ENCODE measurements at places on chromosomes 4 and X.

DNA sequence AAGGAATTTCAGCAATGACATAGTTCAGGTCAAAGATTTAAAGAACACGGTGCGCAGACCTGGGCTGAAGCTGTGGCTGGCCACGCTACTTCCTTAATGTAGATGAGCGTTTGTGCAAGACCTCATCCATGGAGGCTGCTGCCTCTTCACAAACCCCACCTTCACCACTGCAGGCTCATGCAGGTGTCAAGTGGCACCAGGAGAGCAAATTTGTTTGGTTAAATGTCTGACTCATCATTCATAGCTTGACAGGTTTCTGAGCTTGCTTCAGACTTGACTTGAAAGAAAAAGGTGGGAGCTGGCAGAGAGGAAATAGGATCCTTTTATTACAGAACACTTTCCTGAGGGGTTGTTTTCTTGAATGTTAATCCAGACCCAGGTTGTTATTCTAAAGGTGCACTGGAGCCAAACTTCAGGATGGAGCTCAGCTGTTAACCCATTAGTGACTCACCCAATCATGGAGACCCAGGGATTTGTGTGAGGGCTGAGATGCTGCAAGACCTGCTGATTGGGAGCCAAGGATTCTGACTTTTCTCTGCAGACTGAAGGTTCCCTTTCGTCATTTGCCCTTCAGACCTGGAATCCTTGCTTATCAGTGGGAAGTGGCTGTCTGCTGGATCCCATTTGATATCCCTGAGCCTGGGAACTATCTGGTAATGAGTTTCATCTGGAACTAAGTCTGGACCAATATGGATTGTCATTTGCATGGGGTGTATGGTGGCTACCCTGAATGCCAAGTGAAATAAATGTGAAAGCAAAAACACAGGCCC, 315.3 kb downstream of the PTTG2 start:
- DNase-seq, result no peak

DNA sequence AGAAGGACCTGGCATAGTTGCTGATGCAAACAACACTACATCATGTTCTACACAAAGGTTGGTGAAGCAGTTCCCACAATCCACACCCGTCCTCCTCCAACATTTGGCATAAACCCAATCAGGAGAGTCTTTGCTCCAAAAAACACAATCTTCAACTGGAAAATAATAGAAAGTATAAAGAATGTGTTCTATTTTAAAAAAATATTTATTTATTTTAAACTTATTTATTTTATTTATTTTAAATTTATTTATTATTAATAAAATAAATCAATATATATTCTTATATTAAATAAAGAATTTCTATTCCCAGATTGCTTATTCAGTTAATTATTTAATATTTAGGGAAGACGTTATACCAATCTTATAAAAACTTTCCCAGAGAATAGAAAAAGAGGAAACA, 1753.7 kb upstream of the AGA start:
- DNase-seq, result no peak

- no peak for DNase-seq
Observed at GRCh38 chr4:127414951-127415606, 217.7 kb upstream of the INTU start.

- no peak for DNase-seq
Observed at GRCh38 chrX:110965409-110966090, 130.4 kb upstream of the PAK3 start.

GRCh38 chr4:152850377-152850776, 70.6 kb downstream of the ARFIP1 start:
- peak; percentile 84 for DNase-seq

- DNase-seq, result no peak
Observed at GRCh38 chrX:95885074-95885473, 799.6 kb upstream of the DIAPH2 start.

DNA sequence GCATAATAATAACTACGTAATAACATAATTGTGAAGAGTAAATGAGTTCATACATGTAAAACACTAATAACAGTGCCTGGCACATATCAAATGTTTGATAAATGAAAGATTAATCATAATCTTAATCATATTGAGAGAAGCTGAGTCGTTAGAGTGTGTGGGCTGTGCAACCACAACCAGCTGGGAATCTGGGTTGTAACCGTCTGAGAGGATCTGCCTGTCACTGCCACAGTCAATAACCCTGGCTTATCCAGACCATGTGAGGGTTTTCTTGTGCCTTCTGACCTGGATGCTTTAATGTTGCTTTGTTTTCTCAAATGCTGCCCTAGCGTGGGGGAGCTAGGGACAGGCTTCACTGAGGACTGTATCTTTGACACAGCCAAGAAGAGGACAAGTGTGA, 73.9 kb downstream of the TRPC5 start:
- no peak for DNase-seq

DNA sequence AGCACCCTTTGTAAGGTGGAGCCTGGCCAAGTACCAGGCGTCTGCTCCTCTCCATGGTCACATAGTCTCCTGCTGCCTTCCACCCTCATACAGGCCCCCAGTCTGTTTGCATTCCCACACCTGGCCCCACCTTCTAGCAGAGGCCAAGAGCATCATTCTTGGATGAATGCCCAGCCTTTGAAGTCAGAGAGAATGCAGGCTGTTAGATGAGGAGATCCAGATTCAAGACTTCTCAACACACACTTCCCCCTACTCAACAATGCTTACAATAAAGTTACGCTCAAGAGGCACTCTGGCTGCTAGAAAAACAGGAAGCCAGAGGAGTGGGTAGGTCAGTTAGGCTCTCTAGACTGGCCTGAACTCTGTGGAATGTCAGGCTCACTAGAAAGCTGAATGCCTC, 43.3 kb downstream of the SHROOM4 start:
- no peak for DNase-seq

DNA sequence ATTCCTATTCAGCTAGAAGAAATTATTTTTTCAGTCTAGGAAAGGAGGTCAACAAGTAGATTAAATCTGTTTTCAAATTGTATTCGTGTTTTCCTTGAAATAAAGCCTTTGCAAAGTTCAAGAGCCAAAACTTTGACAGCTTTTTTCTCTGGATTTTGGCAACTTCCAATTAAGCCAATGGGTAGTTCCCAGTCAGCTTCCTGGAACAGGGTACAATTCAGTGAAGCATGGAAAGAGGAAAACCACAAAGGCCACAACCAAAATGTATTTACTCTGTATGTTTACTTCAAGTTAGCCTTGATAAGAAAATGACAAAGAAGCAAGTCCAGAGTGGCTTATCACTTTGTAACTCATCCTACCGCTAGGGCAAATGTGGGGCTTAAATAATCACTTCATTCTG, 188.6 kb downstream of the COMMD8 start:
- DNase-seq, result no peak

DNA sequence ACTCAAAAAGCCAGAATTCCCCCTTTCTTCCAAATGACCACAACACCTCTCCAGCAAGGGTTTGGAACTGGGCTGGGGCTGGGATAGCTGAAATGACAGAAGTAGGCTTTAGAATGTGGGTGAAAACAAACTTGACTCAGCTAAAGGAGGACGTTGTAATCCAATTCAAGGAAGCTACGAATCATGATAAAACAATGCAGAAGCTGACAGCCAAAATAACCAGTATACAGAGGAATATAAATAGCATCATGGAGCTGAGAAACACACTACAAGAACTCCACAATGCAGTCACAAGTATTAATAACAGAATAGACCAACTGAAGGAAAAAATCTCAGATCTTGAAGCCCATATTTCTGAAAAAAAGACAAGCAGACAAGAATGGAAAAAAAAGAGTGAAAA, 95.8 kb upstream of the TET2 start:
- DNase-seq, result peak; percentile 37

DNA sequence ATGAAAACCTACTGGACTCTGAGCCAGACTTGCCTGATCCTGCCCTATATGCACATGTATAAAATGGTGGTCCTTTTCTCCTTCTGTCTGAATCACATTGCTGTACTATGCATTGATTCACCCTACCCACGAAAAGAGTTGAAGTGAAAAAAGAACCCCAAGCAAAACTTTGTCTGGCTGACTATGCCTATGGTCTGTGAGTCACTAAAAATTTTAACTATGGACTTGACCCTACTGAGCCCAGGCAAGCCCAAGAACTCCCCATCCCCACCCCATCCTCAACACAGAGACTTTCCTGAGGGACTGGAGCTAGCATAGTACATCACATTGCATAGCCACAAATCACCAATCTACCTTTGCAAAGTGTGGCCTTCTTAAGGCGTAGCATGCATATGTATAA, 116.6 kb upstream of the TENM3 start:
- no peak for DNase-seq

- no peak for DNase-seq
Observed at GRCh38 chrX:149759824-149760223, 14.0 kb upstream of the HSFX1 start.

GRCh38 chr4:102438396-102439235, 62.5 kb upstream of the NFKB1 start:
- DNase-seq, result peak; percentile 37

DNA sequence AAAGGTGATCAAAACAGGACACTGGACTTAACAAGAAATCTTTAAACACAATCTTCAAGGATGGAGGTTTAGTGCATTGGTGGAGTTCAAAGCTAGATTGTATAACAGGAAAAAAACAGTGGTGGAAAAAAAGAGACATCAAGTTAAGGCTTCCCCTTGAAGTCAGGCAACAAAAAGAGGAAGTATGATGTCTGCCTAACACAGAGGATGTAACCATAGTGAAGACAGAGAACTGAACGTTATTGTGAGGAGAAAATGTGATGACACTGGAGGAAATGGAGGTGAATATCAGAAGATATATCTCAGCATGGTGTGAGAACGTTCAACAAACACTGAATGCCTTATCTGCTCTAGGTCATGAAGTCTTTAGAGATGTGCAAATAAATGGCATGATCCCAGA, 192.4 kb upstream of the AR start:
- no peak for DNase-seq

Data from suppressor macrophage treated with lipopolysaccharide for 1 hour (primary cell).